Stimulated activated CD4-positive, alpha-beta T cell treated with anti-CD3 and anti-CD28 coated beads, Interleukin-1b, Interleukin-23, amount 100 ng/mL, for 1 hour (primary cell): ENCODE measurements at places on chromosomes 11 and 22.

DNA sequence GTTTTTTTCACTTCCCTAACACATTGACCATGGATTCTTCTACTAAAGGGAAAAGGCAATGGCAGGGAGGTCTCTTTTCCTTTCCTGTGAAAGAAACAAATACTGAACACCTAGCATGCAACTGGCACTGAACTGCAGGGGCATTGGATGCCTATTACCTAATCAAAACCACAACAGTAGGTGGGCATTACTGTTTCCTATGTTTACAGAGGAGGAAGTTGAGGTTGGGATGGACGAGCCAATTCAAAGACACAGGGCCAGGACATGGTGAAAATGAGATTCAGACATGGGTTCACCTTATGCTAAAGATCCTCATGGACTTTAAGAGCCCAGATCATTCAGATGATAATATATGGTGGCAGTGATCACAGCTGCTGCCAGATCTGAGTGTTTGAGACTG, 407.0 kb downstream of the MIAT start:
- DNase-seq, result no peak

- no peak for DNase-seq
Measured at GRCh38 chr22:19179497-19180048, 1.0 kb upstream of the SLC25A1 start.

DNA sequence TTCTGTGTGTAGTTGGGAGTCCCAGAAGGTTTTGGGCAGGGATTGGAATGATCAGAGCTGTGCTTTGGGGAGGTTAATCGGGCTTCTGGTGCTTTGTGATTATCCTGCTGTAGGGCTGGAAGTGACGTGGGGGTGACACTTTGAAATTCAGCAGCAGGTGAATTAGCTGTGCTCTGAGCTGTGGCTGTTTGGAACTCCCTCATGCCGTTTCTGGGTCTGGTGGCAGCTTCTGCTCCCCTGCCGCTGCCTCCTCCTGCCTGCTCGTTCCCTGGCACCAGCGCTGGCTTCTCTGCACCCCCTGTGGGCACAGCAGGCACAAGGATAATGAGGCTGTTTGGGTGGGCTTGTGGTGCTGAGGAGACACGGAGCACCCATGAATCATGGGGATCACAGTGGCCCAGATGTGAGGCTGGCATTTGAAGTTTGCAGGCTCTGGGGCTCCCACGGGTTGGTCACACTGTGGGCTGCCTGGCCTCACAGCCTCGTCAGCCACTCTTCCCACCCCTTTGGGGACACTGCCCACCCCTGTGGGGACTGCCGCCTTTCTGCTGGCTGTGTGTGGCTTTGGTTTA, 49.7 kb downstream of the TBC1D22A start:
- no peak for DNase-seq

DNA sequence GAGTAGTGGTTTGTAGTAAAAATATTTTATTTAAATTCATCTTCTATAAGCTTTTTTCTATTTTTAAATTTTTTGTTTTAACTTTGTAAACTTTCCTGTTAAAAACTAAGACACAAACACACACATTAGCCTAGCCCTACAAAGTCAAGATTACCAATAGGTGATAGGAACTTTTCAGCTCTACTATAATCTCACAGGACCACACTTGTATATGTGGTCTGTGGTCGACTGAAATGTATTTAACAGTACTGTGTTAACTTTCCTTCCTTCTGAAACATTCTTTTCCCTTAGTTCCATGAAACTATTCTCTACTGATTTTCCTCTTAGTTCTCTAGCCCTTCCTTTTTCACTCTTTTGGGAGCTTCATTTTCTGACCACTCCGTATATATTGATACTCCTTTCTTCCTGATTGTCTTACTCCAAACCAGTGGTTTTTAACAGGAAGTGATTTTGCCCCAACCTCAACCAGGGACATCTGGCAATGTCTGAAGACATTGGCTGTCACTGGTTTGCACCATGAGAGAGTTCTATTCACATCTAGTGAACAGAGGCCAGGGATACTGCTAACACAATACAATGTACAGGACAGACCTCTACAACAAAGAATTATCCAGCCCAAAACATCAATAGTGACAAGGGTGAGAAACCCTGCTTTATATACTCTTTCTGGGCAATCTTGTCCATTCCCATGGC, 8.8 kb downstream of the ZW10 start:
- no peak for DNase-seq

DNA sequence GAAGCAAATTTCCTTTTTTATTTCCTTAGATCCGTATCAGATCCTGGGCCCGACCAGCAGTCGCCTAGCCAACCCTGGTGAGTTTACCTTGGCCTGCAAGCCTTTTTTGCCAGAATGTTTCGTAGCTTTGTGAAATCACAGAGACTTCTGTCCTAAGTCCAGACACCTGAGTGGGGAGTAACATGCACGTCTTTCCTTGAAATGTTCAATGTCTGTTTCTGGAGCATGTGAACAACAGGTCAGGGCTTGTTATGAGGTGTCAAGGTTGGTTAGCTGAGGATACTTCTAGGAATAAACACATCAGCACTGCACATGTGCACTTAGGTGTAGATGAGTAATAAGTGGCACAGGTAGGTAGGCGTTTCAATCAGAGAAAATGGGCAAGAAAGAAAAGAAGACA, 58.0 kb downstream of the KCNJ1 start:
- DNase-seq, result no peak

- no peak for DNase-seq
Measured at GRCh38 chr11:45217991-45218390, 68.2 kb downstream of the SYT13 start.

DNA sequence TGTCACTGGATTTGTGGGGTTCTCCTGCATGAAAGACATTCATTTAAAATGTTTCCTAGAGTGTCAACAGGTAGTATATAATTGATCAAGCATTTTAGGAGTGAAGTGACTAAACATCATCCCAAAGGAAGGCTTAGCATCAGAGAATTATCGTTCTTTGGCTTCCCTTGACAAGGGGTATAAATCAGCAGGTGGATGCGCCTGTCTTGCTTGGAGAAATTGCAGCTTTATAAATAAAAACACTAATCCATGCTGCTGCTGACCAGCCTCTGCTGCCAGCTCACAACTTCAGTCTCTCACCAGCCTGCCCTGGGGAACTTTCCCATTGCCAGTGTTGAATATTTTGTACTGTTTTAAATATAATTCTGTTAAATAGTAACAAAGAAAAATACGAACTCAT, 1184.7 kb upstream of the TENM4 start:
- no peak for DNase-seq
